Fibroblast of skin of back (primary cell): ENCODE measurements at places on chromosomes 16 and 17.

DNA sequence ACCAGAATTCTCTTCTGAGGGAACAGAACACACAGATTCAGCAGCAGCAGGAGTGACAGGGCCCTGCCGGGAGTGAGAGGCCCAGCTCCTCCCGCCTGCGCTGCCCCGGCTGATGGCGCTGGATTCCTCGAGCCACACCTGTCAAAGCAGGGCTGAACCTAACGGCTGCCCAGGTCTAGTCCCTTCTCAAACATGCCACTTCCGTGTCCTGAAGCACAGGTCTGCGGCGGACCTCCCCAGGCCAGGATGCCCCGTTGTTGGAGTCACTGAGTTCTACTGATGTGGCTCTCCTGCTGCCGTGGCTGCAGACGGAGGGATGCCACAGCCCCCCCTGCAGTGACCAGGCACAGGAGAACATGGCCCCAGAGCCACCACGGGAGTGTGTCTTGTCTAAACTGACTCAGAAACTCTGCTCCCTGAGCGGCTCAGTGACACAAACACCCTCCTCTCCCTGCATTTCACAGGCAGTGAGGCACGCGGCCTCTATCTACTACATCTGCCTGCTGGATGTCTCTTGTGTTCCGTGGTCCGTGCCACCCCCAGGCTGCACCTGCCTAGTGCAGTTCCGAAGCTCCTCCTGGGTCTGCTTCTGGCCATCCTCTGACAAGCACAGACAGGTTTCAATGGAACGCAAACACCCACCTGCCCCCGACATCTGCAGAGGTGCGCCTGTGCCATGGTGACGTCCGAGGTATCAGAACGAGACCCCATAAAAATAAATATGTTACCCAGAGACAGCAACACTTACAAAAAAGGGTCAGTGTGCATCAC is 44.7 kb upstream of the DNAH17 start:
- DNase-seq, result no peak

- DNase-seq, result no peak
Observed at GRCh38 chr16:83914091-83914710, 15.3 kb downstream of the MLYCD start.

DNA sequence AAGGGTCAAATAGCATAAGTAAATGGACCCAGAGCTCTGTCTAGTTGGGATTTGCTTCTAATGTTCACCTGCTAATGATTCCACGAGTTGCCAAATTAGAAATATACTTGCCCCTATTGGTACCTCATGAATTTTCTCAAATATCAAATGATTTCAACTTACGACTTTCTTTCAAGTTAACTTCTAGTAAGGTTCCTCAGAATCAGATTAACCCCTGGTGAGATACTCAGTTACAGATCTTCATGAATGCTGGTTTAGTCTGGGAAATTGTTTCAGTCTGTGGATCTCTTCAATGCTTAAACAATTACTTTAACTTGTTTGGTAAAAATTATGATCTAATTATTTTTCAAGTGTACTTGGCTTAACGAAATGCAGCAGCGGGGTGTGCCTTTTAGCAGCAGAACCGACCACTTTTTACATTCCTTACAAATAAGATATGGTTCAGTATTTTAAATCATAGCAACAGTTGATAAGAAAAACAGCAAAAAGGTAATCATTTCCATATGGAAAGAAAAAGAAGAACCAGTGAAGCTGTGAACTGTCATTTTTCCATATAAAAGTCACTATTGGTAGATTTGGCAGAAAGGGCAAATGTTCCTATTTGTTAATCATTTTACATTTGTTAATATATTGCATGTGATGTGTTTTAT is 34.5 kb downstream of the TUBD1 start:
- DNase-seq, result peak; percentile 62

DNA sequence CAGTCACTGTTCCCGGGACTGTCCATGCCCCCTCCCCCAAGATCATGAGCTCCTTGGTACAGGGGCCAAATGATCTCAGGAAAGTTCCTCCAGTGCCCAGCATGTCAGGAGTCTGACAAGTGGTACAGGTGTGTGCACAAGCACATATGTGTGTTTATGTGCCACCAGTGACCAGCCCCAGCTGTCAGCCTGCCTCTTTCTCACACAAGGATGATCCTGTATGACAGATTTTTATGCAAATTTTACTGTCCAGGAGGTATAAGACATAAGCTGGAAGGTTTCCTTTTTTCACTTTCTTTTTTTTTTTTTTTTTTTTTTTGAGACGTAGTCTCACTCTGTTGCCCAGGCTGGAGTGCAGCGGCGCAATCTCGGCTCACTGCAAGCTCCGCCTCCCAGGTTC is 31.4 kb upstream of the GFOD2 start:
- DNase-seq, result no peak

DNA sequence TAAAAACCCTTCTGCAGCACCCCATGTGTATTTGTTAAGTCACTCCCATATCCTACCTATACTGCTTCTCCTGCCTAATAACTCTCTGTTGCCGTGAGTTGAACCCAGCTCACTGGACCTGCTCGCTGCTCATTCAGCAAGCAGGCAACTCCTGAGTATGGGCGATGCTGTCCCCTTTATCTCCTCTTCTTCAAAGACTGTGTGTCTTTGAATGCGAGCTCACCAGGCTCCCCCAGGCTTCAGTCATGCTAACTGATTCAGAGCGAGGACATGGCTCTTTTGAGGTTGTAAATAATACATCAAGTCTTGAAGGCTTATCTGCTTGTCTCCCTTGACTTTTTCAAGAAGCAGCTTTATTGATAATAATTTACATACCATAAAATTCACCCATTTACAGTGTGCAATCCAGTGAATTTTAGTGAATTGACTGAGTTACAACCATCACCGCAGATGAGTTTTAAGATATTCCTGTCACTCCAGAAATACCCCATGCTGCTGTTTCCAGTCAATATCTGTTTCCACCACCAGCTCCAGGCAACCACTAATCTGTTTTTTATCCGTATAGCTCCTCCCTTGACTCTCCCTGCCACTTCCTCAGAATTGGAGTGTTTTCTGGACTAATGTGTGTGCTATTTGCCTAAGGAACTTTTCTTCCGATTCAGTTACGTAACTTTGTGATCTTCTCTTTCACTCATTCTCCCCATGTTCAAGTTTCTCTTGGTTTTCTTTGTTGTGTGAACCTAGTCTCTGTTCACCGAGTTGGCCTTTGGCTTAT is 132.2 kb downstream of the SPECC1 start:
- DNase-seq, result no peak

- DNase-seq, result no peak
Observed at GRCh38 chr16:27841061-27841801, 222.3 kb downstream of the GSG1L start.

- no peak for DNase-seq
Observed at GRCh38 chr16:30406795-30407101, 658 bp upstream of the ZNF771 start.

GRCh38 chr17:7841396-7841914 is 7.4 kb downstream of the KDM6B start:
- DNase-seq, result peak; percentile 94

DNA sequence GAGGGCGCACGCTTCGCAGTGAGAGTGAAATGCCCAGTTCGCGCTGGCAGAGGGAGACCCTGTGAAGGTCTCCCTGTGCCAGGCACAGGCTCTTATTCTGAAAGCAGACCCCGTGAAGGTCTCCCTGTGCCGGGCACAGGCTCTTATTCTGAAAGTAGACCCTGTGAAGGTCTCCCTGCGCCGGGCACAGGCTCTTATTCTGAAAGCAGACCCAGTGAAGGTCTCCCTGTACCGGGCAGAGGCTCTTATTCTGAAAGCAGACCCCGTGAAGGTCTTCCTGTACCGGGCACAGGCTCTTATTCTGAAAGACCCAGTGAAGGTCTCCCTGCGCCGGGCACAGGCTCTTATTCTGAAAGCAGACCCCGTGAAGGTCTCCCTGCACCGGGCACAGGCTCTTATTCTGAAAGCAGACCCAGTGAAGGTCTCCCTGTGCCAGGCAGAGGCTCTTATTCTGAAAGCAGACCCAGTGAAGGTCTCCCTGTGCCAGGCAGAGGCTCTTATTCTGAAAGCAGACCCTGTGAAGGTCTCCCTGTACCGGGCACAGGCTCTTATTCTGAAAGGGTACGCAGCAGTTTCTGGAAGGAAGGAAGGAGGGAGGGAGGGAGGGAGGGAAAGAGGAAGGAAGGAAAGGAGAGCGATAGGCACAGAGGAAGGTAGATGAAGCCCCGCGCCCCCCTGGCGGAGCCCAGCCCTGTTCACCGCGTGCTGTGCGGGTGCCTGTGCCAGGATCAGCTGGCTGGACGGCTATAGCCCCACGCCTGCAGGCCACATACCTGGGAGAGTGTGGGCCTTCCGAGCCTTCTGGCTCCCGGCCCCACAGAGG is 55.3 kb downstream of the WDR45B start:
- peak; percentile 84 for DNase-seq

- DNase-seq, result no peak
Observed at GRCh38 chr17:1298606-1299005, 19.1 kb downstream of the TRARG1 start.

- no peak for DNase-seq
Observed at GRCh38 chr17:28004344-28004743, 38.1 kb upstream of the NLK start.

DNA sequence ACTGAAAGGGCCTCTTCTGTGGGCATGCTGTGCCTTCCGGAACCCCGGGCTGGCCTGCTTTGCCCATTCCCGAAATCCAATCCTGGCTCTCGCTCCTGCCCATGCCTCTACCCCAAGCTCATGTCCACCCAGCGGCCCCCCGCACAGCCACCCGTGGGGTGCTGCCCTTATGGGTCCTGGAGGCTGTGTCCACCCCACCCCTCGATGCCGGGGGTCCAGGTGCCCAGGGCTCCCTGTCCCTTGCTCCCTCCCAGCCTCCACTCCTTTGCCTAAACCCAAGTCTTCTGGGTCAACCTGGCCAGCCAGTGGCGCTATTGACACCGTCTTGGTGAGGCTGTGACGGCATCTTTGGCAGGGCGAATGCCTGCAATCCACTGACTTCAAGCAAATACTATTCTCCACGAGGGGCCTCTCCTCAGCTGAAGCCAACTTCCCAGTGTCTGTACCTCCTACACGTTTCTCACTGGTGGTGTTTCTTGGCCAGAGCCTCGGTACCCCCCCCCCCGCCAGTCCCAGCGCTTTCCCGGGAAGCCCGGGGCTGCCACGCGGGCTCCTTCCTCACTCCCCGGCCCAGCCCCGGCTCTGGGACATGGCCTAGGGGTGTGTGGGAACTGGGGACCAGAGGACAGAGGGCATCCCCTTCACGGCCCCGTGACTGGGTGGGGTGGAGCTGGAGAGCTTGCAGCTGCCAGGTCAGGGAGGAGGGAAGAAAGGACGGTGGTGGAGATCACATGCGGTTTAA is 12.2 kb upstream of the DUS1L start:
- no peak for DNase-seq

- DNase-seq, result peak; percentile 89
Observed at GRCh38 chr17:67421869-67422273, 44.8 kb downstream of the PITPNC1 start.

- DNase-seq, result no peak
Observed at GRCh38 chr16:10683170-10683569, 11.6 kb downstream of the TEKT5 start.

DNA sequence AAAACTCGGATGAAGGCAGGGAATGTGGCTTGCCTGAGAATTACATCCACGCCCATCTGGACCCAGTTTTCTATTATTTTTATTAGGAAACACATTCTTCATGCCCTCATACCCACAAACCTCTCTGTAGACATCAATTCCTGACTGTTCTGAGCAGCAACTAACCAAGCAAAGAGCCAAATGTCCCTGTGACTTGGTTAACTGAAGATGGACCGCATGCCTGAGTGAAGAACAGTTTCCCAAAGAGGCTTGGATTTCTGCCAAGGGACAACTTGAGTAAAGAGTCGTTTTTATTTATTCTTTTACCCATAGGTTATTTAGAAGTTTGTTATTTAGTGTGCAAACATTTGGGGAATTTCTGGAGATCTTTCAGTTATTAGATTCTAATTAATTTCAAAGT is 259.8 kb downstream of the GRIN2A start:
- DNase-seq, result no peak

- peak; percentile 47 for DNase-seq
Observed at GRCh38 chr17:57747221-57748017, 2.3 kb upstream of the CCDC182 start.

DNA sequence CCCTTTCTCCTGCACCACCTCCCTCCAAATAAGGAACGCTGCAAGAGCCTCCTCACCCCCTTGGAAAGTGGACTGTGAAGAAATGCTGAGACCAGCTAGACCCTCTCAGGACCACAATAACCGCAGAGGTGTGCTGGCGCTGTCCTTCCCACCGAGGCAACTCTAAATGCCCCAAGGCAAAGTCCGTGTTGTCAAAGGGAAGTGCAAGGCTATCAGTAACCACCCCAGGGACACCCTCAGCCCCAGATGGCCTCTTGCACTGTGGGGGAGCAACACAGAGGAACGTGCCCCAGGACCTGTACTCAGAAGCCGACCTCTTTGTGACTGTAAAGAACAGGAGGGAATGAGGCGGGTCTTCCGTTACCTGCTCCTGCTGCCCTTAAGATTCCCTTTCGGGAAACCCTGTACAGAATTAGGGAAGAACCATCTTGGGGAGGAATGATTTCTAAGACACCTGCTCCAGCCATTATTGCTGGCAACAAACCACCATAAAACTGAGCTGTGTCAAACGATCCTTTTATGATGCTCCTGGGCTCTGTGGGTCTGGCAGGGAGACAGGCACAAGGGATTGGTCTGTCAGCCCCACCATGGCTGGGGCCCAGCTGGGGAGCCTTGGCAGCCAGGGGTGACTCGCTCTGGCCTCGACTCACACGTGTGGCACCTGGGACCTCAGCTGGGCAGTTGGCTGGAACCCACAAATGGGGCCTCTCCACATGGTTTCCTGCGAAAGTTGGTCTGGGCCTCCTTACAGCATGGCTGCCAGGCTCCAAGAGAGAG is 14.6 kb upstream of the MED9 start:
- DNase-seq, result no peak

- no peak for DNase-seq
Observed at GRCh38 chr16:1791943-1792812, 1.3 kb downstream of the IGFALS start.

DNA sequence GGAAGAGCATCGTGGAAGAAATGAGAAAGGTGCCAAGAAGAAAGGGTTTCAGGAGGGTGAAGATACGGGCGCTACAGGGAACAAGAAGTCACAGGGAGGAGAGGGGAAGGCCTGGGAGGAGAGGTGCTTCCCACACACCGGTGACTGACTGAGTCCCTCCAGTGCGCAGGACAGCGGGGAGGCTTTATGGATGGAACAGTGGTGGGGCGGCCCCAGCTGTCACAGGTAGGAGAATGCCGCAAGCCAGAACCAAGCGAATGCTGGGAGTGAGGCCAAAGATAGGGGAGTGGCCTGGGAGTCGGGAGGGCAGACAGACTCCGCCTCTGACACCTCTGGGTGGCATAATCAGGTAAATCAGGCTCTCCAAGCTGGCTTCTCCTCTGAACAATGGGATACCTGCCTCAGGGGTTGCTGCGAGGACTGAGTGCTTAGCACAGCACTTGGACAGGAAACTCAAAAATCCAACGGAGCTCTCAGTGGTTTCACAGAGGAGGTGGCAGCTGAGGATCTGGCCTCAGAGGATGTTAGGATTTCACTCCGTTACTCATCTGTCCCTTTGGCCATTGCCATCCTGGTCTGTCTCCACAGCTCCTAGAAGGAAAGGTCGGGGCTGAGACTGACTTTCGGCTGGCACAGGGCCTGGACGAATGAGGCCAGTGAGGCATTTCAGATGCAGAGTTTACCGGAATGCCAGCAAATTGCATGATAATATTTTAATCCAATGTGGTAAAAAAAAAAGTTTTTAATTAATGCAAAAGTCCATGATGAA is 717 bp upstream of the CNP start:
- peak; percentile 39 for DNase-seq
